Uterus (tissue), 4 donors: ENCODE measurements at places on chromosomes 4 and X. TPM values are rescaled to one million over a fixed set of nuclear protein-coding genes. Genes with fewer than 3 reads are reported as not detected.

ASB12 gene
- total RNA-seq, result 0.34 TPM

IL2 gene
- total RNA-seq, result not detected

SULT1E1 gene
- total RNA-seq, result not detected

TBC1D1 gene
- 402 TPM for total RNA-seq

DNA sequence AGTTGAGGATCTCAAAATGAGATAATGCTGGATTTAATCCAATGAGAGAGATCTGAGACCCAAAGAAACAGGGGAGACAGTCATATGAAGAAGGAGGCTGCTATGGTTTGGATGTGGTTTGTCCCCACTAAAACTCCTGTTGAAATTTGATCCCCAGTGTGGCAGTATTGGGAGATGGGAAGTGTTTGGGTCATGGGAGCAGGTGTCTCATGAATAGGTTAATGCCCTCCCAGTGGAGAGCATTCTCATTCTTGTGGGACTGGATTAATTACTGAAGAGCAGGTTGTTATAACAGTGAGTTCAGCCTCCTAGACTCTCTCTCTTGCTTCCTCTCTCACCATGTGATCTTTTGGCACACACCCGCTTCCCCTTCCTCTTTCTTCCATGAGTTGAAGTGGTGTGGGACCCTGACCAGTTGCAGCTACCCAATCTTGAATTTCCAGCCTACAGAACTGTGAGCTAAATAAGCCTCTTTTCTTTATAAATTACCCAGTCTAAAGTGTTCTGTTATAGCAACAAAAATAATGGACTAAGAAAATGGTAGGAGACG is 70.3 kb downstream of the PPEF2 start:
- no peak for DNase-seq

- DNase-seq, result no peak
Observed at GRCh38 chrX:26203561-26203960, 11.3 kb downstream of the MAGEB6 start.

- no peak for DNase-seq
Observed at GRCh38 chr4:25578432-25578831, 77.2 kb upstream of the SLC34A2 start.

GRCh38 chrX:39899856-39900776 is 197.6 kb downstream of the BCOR start:
- no peak for DNase-seq

- no peak for DNase-seq
Observed at GRCh38 chr4:72899214-72899613, 170.3 kb downstream of the COX18 start.

- DNase-seq, result no peak
Observed at GRCh38 chrX:108332281-108332680, 105.9 kb downstream of the COL4A6 start.

- DNase-seq, result no peak
Observed at GRCh38 chr4:87423317-87424098, 1.1 kb downstream of the NUDT9 start.

DNA sequence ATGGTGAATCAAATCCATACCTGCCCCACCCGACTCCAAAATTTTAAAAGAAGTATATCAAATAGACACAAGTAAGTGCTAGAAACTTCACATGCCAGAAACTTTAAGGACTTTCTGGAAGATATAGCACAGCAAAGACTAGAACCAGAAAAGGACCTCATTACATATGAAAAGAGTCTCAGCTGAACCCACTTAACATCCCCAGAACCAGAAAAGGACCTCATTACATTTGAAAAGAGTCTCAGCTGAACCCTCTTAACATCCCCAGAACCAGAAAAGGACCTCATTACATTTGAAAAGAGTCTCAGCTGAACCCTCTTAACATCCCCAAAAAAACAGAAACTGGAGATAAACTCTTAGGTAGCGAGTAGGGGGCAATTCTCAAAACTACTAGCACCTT is 32.3 kb downstream of the STPG2 start:
- no peak for DNase-seq

GRCh38 chr4:150367326-150367725 is 214.6 kb upstream of the MAB21L2 start:
- DNase-seq, result no peak

DNA sequence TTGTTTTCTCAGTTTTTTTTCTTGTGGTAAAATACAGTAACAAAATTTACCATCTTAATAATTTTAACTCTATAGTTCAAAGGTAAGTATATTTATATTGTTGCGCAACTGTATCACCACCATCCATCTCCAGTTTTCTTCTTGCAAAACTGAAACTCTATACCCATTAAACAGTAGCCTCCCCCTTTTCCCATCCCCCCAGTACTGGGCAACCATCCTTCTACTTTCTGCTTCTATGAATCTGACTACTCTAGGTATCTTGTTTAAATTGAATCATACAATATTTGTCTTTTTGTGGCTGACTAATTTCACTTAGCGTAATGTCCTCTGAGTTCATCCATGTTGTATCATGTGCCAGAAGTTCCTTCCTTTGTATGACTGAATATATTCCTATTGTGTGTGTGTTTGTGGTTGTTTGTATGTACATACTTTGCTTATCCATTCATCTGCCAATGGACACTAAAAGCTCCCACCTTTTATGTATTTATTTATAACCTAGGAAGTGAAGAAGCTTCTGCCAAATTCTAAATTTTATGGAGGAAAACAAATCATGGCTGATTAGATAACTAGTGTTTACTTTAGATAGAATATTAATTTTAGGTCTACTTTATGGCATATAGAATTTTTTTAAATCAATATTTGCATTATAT is 10.0 kb downstream of the ABHD18 start:
- DNase-seq, result no peak
